SHP77 treated with DMSO at 0.1 percent for 48 hours (cell line): ENCODE measurements at places on chromosomes 7 and 10.

GRCh38 chr7:26091933-26092332, 60.1 kb upstream of the NFE2L3 start:
- no peak for DNase-seq

DNA sequence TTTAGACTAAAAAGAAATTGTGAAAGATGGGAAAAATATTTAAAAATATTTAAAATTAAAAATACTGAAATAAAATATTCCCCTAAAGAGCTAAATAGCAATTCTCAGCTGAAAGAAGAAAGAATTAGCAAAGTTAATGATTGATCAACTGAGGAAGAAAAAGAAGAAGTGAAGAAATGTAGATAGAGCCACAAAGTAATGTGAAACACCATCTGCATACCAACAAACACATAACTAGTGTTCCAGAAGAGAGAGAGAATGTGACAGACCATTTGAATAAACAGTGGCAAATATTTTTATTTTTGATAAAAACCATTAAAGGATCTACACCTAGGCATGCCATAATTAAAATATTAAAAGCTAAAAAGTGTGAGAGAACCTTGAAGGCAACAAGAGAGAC, 784.5 kb upstream of the ZWINT start:
- no peak for DNase-seq

- DNase-seq, result no peak
Measured at GRCh38 chr7:105297985-105298384, 90.7 kb downstream of the SRPK2 start.

- DNase-seq, result peak; percentile 10
Measured at GRCh38 chr10:108036265-108036664, 871.8 kb upstream of the SORCS1 start.

GRCh38 chr10:2920168-2920567, 147.2 kb upstream of the PFKP start:
- DNase-seq, result no peak

DNA sequence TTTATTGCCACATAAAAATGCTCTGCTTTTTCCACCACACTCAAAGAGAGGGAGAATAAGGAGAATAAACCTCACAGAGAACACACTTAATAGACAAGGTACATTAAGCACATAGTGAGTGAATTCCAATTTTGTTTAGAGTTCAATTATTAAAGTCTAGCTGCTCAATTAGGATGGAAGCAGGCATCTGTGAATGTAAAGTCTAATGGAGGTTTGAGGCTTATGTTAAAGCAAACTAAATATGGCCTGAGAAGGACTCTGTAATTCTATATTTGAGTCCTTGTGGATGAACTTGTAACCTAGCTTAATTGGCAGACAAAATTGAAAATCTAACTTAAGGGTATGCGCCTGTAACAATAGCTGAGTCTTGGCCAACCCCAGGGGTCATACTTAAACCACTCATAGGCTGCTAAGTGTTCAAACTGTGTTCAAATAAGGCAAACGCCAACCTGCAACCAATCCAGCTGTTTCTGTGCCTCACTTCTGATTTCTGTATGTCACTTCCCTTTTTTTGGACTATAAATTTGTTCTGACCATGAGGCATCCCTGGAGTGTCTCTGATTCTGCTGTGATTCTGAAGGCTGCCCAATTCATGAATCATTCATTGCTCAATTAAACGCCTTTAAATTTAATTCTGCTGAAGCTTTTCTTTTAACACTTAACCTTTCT, 31.3 kb upstream of the NME8 start:
- no peak for DNase-seq

- DNase-seq, result no peak
Measured at GRCh38 chr7:52659178-52659577, 376.3 kb upstream of the POM121L12 start.

- DNase-seq, result no peak
Measured at GRCh38 chr10:127472976-127473375, 76.1 kb upstream of the NPS start.

- no peak for DNase-seq
Measured at GRCh38 chr7:100885440-100886141, 3.9 kb downstream of the UFSP1 start.

DNA sequence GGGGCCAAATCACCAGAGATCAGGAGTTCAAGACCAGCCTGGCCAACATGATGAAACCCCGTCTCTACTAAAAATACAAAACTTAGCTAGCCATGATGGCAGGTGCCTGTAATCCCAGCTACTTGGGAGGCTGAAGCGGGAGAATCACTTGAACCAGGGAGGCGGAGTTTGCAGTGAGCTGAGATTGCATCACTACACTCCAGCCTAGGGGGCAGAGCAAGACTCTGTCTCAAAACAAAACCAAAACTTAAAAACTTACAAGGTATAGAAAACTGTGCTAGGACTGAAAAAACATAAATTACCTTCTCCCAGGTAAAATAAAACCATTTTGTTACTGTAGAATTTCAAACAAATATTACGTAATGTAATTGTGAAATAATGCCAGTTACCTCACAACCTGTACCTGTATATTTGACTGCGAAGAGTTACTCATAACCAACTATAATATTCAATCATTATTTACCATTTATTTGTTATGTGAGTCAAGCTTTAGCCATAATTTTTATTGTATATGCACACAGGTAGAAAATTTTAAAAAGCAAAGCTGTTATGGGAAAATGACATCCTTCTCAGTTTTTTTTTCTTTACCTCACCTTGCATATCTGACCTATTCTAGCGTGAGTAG, 180.9 kb downstream of the SEMA3A start:
- no peak for DNase-seq
